Endothelial cell of umbilical vein (primary cell): ENCODE measurements at places on chromosomes 12 and 14.
A peak's percentile ranks its signal among the peaks of the same experiment; 100 is the strongest.

- DNase-seq, result no peak
Measured at GRCh38 chr14:89688507-89689211, 265.9 kb downstream of the EFCAB11 start.

- no peak for DNase-seq
Measured at GRCh38 chr14:63956326-63956725, 103.5 kb downstream of the SYNE2 start.

DNA sequence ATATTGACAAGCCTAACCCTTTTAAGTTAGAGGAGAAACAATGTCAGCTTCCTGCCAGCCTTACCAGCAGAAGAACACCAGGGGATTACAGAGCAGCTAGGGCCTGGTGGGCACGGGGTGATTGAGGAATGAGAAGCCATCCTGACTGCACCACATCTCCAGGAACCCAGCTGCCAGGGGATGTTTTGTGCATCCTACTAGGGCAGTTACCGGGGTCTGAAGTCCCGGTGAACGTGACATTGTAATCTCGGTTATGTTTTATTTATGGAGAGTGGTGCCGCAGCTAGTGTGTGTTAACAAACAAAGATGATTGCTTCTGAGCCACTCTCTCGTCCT lies 115.9 kb downstream of the BCL11B start:
- no peak for DNase-seq

- no peak for DNase-seq
Measured at GRCh38 chr12:92312463-92312964, 166.9 kb upstream of the BTG1 start.

GRCh38 chr14:100836941-100837804 lies 11.3 kb downstream of the MEG3 start:
- DNase-seq, result no peak

DNA sequence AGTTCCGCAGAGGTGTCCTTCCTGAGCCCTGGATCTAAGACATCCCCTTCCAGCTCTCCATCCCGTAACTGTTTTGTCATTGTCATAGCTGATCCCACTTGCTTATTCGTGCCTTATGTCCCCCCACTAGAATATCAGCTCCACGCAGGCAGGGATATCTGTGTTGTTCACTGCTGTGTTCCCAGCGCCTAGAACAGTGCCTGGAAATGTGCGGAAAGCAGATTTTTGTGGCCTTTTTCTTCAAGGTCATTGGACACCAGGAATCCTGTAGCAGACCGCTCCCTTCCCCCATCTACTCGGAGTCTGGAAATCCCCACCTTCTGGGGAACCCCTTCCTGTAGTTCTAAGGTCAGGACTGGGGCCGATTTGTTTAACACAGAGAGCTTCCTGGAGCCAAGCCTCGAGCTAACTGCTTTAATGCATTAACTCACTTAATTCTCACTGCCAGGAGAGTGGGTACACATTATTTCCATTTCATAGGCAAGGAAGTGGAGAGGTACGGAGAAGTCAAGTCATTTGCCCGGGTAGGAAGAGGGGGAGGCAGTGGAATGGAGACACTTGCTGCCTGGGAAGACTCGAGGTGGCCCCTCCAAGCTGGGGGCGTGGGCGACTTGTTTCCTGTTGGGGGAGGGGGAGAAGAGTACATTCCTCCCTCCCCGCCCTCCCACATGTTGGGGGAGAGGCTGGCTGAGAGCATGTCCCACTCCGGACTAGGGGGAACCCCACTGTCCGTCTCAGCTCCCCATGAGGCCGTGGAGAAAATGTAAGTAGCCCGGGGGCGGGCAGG lies 1.2 kb upstream of the SH2B3 start:
- DNase-seq, result peak; percentile 79
